ENCODE measurements at places on chromosomes 3 and 15.

GRCh38 chr15:85589851-85590250 lies 204.9 kb downstream of the KLHL25 start:
- DNase-seq = no peak

- no peak for DNase-seq
These were observed 87.3 kb downstream of the DHX30 start for GRCh38 chr3:47890126-47890827.

DNA sequence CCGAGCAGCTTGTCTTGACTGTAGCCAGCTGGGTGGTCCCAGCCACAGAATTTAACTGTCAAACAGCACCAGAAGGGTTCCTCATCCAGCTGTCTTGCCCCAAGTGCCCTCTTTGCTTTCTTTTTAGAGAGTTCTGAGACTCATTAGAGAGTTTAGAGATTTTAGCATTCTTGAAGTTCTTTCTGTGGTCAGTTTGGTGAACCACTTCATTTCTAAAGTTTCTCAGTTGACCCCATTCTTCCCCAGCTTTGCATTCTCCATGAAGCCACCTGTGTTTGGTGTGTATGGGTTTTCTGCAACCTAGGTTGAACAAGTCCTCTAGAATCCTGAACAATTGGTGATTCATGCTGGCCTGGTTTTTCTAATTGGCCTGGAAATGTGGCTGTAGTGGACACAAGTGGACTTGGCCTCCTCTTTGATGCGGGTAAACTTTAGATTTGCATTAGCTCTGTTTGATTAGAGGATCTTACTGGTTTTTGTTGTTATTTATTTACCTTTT lies 33.7 kb downstream of the FLNB start:
- DNase-seq = no peak

GRCh38 chr15:90307661-90308060 lies 42.2 kb downstream of the NGRN start:
- DNase-seq = no peak

- no peak for DNase-seq
These were observed 8.9 kb upstream of the TMEM202 start for GRCh38 chr15:72389231-72389630.

- DNase-seq = no peak
These were observed 59.9 kb downstream of the SUCNR1 start for GRCh38 chr3:151933234-151933853.

DNA sequence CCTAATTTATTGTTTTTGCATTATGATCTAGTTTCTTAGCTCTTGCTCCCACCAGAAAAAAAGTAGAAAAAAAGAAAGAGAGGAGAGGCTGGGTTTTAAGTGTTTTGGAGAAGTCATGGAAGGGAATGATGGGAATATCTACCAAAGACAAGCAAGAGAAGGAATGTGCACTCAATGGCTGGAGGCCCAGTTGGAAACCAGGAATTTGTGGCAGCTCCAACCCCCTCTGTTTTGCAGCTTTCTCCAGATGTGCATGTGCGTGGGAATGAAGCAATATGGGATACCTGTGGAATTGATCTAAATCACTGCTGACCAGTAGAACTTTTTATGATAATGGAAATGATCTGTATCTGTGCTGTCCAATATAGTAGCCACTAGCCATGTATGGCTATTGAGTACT lies 27.1 kb downstream of the EIF2AK4 start:
- DNase-seq = no peak

DNA sequence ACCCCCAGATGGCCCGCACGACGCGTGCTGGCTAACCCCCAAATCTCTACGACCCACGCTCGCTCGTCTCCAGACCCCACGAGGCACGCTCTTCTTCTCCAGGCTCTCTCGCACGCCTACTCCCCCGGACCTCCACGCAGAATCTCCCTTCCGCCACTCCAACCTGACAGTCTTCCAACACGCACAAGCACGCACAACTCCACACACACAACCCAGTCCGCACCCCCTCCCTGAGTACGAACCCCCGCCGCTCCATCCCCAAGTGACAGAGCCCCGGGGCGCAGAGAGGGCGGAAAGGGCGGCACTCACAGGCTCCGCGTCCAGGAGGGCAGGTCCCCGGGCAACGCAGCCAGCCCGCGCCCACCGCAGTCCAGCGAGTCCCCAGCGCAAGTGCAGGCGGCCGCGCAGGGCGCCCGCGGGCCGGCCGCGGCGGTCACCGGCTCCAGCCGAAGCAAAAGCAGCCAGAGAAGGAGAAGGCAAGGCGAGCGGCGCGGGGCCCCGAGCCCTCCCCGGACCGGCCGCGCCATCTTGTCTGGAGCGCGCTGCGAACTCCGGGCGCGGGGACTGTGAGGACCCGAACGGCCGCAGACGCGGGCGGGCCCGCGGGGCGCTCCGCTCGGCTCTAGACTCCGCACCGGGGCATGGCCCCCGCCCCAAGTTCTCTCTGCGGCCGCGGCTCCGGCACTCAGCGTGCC lies 794 bp downstream of the LRIG1 start:
- DNase-seq = no peak

DNA sequence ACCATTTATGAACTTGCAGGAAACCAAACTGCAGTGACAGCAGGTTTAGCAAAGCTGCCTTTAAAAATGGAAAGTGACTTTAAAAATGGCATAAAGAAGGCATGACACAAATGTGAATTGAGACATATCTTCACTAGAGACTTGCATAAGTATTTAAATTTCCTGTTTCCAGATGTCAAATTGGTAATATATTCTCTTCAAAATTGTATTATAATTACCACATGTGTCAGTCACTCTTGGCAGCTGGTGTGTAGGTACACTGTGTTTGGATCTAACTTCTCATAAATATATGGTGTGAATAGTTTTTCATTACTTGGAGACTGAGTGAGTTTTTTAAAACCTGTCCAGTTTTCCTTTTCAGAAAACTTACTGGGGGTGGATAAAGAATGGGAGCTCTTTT lies 636.2 kb upstream of the SGO1 start:
- no peak for DNase-seq

- DNase-seq = no peak
These were observed 30.5 kb downstream of the NKIRAS1 start for GRCh38 chr3:23886311-23886710.

DNA sequence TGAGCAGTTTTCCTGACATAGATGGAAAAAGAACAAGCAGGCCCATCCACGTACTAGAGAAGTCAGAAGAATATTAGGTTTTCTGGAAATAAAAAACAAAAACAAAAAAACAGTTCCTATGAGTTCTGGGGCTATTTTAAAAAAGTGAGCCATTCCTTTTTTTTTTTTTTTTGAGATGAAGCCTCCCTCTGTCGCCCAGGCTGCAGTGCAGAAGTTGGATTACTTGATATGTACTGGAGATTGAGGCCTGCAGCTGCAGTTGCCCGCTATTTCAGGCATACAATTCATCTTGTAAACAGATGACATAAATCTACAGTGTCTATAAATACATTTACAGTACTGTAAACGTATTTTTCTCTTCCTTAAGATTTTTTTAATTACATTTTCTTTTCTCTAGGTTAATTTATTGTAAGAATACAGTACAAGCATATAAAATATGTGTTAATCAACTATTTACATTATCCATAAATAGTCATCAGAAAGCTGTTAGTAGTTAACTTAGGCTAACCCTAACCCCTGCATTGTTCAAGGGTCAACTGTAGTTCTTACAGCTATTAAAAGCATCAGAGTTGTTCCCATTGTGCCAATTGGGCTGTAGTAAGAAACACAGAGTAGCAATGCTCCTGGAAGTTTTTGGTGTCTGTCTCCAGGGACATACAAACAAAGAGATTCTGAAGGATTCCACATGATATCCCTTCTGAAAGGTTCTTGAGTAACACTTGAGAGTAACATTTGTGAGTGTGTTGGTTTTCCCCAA lies 11.2 kb upstream of the ACTL6A start:
- no peak for DNase-seq

DNA sequence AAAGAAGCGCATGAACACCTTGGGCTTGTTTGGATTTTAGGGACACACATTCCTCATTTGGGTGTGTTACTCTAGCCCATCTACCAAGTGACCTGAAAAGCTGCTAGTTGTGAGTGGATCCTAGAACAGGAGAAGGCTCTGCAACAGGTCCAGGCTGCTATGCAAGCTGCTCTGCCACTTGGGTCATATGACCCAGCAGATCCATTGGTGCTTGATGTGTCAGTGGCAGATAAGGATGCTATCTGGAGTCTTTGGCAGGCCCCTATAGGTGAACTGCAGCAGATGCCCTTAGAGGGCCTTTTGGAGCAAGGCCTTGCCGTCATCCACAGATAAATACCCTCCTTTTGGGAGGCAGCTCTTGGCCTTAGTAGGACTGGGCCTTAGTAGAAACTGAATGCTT lies 53.2 kb downstream of the PAQR5 start:
- no peak for DNase-seq

GRCh38 chr3:170520996-170521395 lies 64.9 kb downstream of the SLC7A14 start:
- DNase-seq = no peak

- DNase-seq = no peak
These were observed 46.2 kb downstream of the CTDSPL start for GRCh38 chr3:37907906-37908305.

- no peak for DNase-seq
These were observed 6.9 kb downstream of the ADAMTS7 start for GRCh38 chr15:78804391-78804792.

GRCh38 chr3:105157766-105158085 lies 209.0 kb upstream of the ALCAM start:
- DNase-seq = no peak

- no peak for DNase-seq
These were observed 4.8 kb downstream of the SMAD6 start for GRCh38 chr15:66706840-66707239.

DNA sequence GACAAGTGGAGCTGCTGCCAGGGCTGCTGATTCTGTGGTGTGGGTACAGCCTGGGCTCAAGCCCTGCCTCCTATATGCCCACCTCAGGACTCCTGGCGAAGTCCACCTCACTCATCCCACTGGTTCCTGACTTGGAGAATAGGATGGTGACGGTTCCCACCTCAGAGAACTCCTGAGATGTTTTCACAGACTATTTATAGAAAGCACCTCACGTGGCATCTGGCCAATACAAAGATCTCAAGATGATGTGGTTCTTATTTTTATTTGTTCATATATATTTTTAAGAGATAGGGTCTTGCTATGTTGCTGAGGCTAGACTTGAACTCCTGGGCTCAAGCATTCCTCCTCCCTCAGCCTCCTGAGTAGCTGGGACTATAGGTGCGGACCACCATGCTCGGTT lies 236.9 kb upstream of the BHLHE40 start:
- DNase-seq = no peak

- no peak for DNase-seq
These were observed 334.1 kb downstream of the FHIT start for GRCh38 chr3:60917141-60917540.

GRCh38 chr15:92161039-92161670 lies 232.5 kb upstream of the ST8SIA2 start:
- DNase-seq = no peak

DNA sequence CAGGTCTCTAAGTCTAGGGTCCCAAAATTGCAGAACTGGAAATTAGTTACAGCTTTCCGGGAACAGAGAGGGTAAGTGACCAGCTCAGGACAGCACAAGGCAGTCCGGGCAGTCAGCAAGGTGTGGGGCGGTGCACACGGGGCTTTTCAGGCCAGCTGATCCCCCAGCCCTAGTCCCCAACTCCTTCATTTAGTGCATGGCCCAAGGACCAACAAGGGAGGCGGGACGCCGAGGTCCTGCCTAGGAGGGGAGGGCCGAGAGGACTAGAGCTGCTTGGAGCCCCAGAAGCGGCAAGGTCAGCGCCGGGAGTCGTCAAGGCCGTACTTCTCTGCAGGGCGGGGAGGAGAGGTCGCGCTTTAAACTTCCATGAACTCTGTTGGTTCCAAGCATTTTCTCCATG lies 2.0 kb upstream of the PDE8A start:
- DNase-seq = no peak

- no peak for DNase-seq
These were observed 14.5 kb upstream of the DCP1A start for GRCh38 chr3:53361852-53362251.

- no peak for DNase-seq
These were observed 8.5 kb downstream of the BFSP2 start for GRCh38 chr3:133408366-133408765.

DNA sequence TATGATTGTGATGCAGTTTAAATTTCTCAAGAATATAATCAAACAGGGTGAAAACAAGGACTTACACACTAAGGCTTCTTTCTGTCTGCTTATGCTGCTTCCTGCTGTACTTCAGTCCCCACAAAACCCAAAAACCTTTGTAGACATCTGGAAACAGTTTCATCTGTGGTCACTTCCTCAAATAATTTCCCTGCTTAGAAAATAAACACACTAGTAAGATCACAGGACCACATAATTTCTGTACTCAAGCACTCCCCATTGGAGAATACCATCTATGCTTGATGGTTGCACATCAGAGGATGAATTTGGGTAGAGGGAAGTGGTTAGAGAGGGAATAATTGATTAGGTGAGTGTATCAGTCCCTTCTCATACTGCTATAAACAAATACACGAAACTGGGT lies 266.2 kb downstream of the LSAMP start:
- no peak for DNase-seq

DNA sequence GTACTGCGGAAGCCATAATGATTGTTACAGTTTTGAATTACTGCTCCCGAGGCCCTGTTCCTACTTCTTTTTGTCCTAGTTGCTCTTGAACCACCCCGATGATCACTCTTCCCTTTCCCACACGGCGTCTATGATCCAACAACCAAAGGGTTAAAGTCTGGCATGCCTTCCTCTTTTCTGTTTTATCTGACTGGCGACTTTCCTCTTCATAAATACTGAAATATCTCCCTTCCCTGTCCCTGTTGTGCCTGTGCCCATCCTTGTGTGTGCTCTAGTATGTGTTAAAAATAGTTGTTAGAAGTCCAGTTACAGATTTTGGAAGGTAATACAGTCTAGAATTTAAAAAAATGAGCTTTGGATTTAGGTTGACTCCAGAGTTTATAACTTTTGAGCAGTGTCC lies 83.6 kb downstream of the AKAP13 start:
- no peak for DNase-seq

DNA sequence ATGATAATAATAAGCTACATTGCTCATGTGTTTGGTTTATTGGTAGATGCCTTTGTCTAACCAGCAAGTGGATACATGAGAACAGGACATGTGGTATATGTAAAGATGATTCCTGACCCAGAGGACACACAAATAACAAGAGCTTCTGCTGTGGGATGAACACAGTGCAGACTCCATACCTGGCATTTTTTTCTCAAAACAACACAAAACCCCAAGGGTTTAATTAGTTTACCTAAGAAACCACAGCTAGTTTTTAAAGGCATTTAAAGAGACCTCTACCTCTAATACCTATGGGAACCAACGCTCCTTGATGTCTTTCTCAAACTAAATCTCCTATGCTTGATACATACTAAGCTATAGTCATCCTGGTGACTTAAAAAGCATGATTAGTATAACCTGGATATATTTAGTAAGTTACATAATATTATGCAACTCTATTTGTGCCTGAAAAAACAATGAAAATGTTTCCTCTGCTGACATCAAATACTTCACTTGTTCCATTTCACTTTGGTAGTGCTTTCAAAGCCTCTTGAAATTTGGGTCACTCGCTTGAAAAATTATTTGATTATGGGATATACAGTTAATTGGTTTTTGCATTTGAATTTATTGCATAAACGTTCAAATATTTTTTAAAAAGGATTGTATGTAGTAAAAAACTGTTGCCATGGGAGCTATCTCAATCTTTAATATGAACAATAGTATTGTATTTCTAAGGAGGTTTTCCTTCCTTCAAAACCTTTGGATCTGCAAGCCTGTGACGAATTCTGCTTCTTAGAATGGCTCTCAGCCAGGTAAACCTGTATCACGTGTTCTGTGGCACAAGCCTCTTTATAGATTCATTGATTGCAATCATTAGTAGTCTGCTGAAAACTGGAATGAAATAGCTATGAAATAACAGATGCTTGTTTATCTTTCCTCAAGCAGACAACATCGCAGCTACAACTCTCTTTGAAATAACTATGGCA lies 233.0 kb upstream of the KCNMB2 start:
- no peak for DNase-seq
